Right cardiac atrium (tissue), 5 donors: ENCODE measurements at places on chromosomes 16 and 17. TPM values are rescaled to one million over a fixed set of nuclear protein-coding genes. Genes with fewer than 3 reads are reported as not detected.
A peak's percentile ranks its signal among the peaks of the same experiment; 100 is the strongest.

DNA sequence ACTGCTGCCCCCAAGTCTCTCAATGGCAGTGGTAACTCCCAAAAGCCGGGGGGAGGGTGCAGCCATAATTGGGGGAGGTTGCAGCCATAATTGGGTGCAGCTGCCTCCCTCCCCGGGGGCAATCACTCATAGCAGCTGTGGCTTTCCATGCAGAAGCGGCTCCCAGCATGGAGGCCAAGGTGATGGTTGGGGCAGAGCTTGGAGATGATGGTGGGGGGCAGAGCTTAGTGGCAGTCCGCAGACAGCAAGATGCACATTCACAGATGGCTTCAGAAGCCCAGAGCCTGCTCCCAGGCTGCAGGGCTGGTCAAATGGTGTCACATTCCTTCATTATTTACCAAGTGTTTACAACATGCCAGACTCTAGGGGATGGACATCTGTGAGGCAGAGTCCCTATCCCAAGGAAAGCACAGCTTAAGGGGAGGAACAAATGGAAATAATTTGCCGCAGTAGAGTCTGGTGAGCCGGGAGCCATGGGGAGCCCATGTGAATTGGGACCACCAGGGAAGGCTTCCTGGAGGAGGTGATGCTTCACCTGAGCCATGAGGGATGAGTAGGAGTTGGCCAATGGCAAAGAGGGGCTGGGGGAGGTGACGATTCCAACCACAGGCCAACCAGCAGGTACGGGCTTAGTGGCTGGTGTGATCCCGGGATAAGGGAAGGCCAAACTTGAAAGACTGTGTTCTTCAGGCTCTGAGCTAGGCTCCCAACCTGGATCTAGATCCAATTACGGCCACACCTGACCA lies 8.1 kb downstream of the DOC2B start:
- DNase-seq = no peak

DNA sequence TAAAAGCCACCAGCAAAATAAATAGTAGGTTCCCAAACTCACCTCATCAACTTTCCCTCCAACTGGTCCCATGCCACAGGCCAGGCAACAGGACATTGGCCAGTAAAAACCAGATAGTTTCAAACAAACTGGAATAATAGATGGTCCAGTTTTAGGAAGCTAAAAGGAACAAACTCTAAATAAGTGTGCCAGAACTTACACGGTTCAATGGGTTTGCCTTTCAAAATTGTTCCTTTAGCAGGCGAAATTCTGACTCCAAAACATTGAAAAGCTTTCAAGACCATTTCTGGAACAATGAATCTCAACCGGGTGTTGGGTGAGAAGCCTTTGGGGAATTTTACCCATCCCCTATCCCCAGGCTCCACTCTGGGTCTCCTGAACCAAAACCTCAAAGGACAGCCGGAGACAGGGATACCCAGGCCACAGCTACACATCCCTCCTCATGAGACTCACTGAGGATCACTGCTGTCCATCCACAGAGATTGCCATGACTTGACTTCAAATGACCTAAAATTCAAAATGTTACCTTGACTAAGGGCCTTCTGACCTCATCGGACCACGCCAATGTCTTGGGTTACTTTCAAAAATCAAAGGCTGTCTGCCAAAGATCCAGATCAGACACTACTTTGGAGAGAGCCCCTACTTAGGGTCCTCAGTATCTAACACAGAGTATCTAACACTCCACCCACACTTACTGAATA lies 13.0 kb downstream of the AXIN2 start:
- no peak for DNase-seq

RNF43 gene
- 3.7 TPM for polyA plus RNA-seq

GRCh38 chr17:29495011-29495410 lies 71.8 kb downstream of the ABHD15 start:
- no peak for DNase-seq

DNA sequence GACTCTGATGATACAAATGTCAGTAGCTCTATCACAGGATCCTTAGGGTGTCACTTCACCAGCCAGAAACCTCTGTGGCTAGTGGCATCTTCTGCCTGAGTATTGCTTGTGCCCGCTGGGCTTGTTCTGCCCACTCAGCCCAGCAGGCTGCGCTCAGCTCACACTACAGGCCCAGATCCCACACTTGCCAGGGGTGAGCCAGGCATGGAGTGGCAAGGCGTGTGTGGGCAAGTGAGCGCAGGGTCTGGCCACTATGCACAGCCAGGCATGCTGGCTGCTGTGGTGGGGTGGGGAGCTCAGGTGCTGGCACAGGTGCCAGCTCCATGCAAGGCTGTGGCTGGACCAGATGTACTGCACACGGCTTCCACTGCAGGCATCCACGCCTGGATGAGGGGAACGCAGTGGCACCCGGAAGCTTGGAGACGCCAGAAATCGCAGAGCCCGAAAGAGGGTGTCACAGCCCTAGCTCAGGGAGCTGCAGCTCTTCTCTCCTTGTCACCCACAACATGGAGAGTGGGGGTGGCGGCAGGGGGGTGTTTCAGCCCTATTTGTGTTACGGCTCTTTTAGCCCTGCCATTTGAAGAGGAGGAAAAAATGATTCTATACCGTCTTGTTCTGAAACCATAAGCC lies 10.2 kb downstream of the CFAP97D1 start:
- DNase-seq = no peak

- no peak for DNase-seq
Measured at GRCh38 chr16:56019274-56019673, 144.1 kb upstream of the CES5A start.

GRCh38 chr17:72370819-72371218 lies 250.0 kb downstream of the SOX9 start:
- DNase-seq = no peak

- no peak for DNase-seq
Measured at GRCh38 chr17:65898651-65899050, 293.3 kb downstream of the CEP112 start.

- DNase-seq = no peak
Measured at GRCh38 chr16:74026373-74027281, 270.0 kb upstream of the PSMD7 start.

DNA sequence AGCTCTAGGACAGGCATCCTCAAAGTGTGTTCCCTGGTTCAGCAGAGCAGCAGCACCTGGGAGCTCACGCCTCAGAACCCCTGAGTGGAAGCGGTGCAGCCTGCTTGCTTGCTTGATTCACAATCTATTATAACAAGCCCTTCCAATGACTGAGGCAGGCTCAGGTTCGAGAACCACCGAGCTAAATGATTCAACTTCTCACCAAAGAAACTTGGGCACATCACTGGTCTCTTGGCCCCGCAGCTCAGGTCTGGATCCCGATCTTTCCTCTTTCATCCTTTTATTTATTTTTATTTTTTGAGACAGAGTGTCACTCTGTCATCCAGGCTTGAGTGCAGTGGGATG lies 24.5 kb downstream of the CLUH start:
- DNase-seq = no peak

- DNase-seq = peak; percentile 71
Measured at GRCh38 chr16:31453255-31454204, 5.8 kb upstream of the ARMC5 start.

- no peak for DNase-seq
Measured at GRCh38 chr16:30131869-30132475, 9.0 kb upstream of the MAPK3 start.

DNA sequence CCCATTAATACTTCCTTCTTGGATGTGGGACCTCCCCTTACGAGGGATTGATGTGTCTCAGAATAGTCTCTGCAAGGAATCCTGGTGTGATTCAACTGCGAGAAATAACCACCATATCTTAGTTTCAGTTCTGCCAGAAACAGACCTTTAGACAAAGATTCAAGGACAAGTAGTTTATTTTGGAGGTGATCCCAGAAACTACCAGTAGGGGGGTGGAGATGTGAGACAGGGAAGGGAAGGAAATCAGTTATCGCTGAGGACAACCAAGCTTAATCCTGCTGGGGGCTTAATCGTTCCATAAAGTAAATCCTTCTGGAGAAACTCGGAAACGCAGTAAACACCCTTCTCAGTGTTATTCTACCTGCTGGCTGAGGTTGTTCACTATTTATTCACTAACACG lies 5.0 kb upstream of the SDR42E1 start:
- no peak for DNase-seq

SP6 gene
- 0.34 TPM for polyA plus RNA-seq

UNC45B gene
- polyA plus RNA-seq = 62.2 TPM
